GM10248 (cell line): ENCODE measurements at places on chromosomes 16 and 17.
A peak's percentile ranks its signal among the peaks of the same experiment; 100 is the strongest.

GRCh38 chr16:2196162-2196980 is at the start of gene CASKIN1:
CASKIN1 (minus strand) TSS chr16:2196605; CDS start chr16:2196432, 173 bp downstream.
- peak; percentile 48 for DNase-seq

DNA sequence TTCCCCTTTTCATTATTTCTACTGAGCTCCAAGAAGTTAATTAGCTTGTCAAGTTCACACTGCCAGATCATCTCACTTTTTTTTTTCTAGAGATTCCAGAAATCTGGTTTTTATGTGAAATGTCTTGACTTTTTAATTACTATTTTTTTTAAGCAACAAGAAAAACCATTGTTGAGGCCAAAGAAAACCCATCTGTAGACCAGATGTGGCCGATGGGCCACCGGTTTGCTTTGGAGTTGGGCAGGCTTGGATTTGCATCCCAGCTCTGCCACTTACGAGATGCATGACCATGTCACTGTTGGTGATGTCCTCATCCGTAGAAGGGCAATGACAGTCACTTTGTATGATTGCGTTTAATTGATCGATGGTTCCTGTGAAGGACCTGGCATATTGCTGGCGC is 34.2 kb upstream of the MRTFB start:
- no peak for DNase-seq

- no peak for DNase-seq
Measured at GRCh38 chr17:72530454-72530853, 409.6 kb downstream of the SOX9 start.

GRCh38 chr17:82602986-82603710 is 45.1 kb downstream of the WDR45B start:
- peak; percentile 54 for DNase-seq

GRCh38 chr17:61815863-61816503 is 47.3 kb downstream of the BRIP1 start:
- DNase-seq: no peak

DNA sequence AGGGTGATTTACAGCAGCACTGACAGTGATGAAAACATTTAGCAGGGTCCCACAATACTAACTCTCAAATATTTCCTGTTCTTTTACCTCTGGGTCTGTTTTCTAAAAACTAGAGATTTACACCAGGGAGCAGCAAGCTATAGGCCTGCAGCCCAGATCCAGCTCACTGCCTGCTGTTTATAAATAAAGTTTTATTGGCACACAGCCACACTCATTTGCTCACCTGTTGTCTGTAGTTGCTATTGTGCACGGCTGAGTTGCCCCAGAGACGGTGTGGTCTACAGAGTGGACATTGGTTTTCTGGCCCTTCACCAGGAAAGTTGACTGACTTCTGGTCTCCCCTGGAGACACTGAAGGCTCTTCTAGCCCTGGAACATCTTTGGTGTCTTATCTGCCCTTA is 16.3 kb upstream of the JPT2 start:
- DNase-seq: no peak

DNA sequence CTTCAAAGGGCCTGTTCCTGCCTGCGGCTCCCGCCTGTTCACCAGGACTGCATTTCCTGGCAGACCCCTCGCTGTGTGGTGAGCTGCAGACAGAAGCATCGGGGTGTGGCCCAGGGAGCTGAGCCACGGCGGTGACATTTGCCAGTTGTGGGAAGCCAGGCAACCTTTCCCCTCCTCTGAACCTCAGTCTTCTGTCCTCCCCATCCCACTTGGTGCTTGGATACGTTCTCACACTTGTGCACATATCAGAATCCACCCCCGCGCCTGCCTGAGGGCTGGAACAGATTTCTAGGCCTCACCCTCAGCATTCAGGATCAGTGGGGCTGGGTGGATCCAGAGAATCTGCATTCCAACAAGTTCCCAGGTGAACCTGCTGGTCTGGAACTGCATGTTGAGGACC is 63.5 kb downstream of the CRISPLD2 start:
- no peak for DNase-seq

- no peak for DNase-seq
Measured at GRCh38 chr16:555528-556473, 4.4 kb upstream of the PRR35 start.

DNA sequence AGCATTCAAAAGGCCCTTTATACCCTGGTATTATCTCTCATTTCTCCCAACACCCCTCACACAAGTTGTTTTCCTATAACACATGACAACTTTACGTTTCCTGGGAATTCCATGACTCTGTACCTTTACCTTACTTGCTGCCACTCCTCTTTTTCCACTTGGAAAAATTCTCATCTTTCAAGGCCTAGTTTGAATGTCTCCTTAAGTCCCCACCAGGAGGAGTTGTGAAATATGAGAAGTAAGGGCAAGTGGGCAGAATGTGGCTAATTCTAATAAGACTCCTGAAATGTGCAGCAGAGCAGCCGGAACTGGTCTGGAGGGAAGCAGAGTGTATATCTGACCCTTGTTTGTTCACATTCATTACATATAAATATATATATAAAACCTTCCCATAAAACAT is 39.7 kb downstream of the BRCA1 start:
- DNase-seq: no peak

- no peak for DNase-seq
Measured at GRCh38 chr16:77794586-77794985, 6.2 kb downstream of the VAT1L start.

DNA sequence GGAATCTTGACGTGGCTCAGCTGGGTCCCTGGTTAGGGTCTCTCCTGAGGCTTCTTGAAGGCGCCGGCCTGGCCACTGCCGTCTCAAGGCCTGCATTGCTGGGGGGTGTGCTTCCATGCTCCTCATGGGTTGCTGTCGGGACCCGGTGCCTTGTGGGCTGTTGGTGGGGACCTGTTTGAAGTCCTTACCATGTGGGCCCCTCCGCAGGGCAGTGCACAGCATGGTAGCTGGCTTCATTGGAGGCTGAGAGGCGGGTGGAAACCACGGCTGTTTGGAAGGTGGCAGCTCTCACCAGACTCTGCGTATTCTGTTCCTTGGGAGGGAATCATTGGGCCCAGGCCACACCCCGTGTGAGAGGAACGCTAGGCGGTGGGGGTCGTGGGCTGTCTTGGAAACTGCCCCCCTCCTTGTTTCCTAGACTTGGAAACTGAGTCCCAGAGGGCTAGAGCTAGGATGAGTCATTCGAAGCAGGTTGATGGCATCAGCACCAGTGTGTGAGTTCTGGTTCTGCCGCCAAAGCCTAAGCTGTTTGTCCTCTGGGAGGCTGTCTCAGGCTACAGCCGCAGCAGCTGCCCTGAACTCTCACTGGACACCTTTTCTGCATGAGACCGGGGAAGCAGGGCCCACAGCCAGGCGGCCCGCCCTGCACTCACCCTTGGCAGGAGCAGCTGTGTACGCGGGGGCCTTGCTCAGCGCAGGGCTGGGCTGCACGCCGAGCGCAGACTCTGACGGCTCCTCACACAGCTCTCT is 35.2 kb downstream of the ZNF750 start:
- DNase-seq: no peak

- DNase-seq: no peak
Measured at GRCh38 chr17:33511670-33512069, 218.6 kb upstream of the ASIC2 start.

- peak; percentile 51 for DNase-seq
Measured at GRCh38 chr16:81841722-81842121, 62.6 kb downstream of the PLCG2 start.

DNA sequence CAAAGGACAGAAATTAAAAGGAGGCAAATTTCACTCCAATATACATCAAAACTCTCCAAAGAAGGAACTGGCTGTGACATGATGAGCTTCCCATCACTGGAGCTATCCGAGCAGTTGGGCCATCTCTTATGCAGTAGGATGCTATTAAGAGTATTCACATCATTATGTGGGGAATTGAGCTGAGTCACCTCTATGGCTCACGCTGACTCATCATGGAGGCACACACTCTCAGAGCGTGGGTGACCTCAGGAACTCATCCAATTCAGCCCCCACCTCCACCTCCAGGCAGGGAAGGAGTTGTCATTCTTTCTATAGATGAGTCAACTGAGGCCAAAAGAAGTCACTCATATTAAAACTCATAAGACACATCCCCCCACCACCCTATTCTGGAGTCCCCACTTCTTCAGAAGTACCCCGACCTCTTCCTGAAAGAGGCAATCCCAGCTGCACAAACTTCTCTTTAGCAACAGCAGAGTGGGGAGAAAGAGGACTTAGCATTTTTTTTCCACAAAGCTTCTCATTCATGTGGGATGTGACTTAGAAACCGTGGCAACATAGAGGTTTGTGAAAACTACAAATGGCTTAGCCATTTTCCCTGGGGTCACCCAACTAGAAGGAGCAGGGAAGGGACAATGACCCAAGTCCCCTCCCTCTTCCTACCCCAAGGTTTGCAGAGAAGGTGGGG is 32.5 kb downstream of the ABCC12 start:
- DNase-seq: peak; percentile 59

DNA sequence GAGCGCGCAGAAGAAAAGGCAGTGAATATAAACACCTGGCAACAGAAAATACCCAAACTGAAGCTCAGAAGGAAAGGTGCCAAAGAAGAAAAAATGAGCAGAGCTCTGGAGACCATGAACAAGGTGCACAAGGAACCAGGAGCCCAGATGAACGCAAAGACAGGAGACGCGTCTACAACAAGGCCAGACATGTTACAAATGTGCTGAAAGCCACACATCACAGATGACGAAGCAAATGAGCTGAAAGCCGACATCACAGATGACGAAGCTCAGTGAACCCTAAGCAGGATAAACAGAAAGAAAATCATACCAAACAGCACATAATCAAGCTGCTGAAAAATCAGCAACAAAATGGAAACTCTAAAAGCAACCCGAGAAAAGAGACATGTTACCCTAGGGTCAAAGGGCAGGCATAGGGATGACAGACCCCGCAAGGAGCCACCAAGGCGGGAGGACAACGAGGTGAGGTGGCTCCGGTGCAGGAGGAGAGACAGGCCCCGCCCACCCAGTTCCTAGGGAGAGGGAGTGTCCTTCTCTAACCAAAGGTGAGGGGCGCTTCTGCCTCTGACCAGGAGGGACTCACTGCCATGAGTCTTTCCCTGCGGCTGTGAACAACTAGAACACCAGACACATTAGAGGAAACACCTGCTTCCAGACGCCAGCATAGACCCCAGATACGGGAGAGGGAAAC is 39.1 kb downstream of the CCDC57 start:
- DNase-seq: no peak

- no peak for DNase-seq
Measured at GRCh38 chr17:42675965-42676423, 800 bp downstream of the PLEKHH3 start.

DNA sequence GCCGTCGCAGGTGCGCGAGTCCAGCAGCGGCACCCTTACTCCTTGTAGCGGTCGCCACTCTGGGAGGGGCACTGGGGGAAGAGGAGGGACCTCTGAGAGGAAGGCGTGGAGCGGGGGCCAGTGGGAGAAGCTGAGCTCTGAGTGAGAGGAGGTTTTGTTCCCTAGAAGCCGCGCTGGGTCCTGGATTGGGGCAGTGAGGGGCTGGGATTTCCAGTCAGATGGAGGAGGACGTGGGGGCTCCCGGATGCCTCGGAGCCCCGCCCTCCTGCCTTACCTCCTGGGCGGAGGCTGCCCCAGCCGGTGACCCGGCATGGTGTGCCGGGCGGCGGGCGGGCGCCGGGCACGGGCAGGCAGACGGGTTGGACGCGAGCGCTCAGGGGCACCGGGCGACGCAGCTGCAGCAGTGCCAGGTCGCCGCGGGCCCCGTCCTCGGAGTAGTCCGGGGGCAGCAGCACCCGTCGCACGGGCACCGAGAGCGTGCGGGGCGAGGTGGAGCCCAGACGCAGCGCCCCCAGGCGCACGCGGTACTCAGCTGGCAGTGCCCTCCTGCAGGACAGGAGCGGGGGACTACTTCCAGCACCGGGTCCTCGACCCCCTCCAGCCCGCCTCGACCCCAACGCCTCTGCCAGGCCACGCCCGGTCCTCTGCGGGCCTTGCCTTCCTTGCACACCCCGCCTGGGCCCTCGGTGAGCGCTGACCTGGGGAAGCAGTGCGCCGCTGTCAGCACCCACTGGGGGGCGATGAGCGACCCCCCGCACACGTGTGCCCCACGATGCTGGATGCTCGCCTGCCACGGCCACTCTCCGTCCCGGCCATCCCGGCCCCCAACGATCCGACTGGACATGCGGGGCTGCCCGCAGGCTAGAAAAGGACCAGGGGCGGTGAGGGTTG is 2.0 kb downstream of the PRSS33 start:
- DNase-seq: no peak

DNA sequence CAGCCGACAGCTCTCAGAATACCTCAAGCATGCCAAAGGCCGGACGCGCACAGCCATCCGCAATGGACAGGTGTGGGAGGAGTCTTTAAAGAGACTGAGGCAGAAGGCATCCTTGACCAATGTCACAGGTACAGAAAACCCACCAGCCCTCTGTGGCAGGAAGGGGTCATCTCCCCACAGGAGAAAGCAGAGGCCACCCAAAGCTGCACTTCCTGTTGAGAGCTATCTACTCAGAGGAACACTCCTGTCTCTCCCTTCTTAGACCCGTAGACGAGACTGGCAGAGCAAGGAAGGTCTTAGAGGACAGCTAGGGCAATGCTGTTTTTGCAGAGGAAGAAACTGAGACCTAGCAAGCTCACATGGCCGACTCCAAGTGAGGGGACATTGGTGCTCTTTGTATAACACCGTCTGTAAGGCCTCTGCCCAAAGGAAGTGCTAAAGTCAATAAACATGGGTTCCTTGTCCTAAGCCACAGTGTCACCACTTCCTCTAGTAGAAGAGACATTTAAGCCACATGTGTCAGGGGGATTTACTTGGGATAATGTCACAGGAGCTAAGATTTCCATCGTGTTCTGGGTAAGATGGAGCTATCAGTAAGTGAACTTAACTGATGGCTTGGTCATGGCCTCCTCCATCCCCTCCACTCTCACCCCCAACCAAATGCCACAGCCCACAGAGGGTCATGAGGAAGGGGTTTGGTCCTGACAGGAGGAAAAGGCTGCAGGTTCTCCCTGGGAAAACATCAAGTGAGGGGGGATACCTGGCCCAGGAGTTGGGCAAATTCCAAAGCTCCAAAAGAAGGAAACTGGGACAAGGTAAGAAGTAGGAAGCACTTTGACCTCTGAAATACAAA is 9.4 kb downstream of the LPO start:
- no peak for DNase-seq

DNA sequence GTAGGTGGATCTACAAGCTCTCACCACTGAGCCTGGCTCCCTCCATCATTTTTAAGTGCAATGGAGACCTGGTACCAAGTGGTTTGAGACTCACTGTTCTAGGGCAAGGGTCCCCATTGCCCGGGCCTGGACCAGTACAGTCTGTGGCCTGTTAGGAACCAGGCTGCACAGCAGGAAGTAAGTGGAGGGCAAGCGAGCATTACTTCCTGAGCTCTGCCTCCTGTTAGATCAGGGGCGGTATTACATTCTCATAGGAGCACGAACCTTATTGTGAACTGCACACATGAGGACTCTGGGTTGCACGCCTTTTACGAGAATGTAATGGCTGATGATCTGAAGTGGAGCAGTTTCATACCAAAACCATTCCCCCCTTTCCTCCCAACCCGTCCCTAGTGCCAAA is 6.8 kb upstream of the ZNF594 start:
- DNase-seq: no peak

GRCh38 chr17:80833952-80834892 is 157.4 kb upstream of the CHMP6 start:
- no peak for DNase-seq

GRCh38 chr16:6131526-6132050 is 1034.0 kb upstream of the EEF2KMT start:
- DNase-seq: no peak
